ENCODE measurements at places on chromosomes 3 and 15. TPM values are rescaled to one million over a fixed set of nuclear protein-coding genes. Genes with fewer than 3 reads are reported as not detected.

The LAMB2 gene
- total RNA-seq: 470 TPM

The PLA2G4D gene
- not detected for total RNA-seq

The CFAP100 gene
- not detected for total RNA-seq

The SLC28A1 gene
- not detected for total RNA-seq

The CLCN2 gene
- 2.2 TPM for total RNA-seq

Data from pulmonary artery endothelial cell (primary cell).